ENCODE measurements at places on chromosomes 1 and 21.

DNA sequence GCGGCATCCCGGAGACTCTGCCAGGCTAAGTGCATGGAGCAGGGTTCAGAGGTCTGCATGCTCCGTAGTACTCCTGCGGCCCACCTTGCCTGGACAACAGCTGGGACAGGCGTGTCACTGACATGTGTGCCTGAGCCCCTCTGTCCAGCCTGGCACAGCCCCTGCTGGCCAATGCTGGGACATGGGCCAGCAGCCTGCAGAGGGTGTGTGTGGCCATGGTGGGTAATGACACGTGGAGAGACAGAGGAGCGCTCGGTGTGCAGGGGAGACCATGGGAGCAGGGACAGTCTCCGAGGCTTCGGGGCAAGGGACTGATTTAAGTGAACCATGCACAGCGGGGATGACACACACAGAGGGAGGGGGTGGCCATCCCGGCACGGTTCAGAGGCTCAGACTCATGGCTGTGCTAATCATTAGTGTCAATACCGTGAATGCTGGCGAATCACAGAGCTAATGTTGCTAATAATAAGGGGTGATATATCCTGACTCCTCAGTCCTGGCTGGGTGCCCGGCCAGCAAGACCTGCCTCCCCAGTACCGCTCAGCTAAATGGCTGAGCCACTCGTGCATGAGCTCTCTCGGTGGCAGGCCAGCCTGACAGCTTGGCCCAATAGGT, 41.5 kb downstream of the IGSF21 start:
- DNase-seq, result no peak

DNA sequence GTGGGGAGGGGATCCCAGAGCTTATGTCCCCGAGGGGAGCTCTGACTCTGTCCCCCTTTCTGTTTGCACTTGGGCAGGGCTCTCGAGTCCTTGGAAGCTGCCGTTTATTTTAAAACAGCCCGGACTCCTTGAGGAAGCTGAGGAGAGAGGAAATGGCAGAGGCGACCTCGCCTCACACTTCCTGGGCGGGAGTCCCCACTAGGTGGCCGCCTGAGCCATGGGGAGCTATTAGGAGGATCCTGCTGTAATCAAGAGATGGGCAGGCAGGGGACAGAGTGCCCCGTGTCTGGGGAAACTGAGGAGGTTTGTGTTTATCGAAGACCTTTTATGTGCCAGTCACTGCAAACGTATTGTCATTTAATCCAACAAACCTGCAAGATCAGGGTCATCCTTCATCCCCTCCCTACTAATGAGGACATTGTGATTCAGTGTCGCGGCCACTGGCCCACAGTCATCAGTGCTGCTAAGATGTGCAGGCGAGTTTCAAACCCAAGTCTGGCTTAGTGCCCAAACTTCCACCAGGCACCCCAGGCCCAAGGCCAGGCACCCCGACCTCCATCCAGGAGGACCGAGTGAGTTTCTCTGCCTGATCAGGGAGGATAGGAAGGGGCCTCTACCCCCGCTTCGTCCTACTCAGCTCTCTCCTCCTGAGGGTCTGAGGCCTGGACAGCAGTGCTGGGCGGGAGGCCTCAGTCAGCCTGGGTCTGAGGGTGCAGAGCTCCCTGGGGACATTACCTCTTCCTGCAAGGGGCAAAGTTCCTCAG, 316.9 kb upstream of the VAMP3 start:
- DNase-seq, result no peak

GRCh38 chr1:95098196-95098595, 19.0 kb upstream of the TLCD4 start:
- no peak for DNase-seq

DNA sequence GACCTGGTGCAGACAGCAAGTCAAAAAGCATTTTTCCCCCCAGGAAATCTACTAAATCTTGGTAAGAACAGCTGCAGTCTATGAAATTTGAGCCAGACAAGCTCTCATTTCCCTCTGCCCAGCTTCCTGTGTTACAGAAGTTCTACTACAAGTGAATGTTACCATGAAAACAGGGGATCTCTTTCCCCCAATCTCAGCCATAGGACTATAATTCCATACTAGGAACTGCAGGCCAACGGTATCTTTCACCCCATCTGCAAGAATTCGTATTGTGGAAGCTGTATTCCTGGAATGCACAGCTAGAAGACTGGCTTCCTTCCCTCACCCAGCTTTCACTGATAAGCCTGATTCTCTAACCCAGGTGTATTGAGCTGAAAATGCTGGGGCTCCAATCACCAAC, 1655.4 kb downstream of the BRINP3 start:
- no peak for DNase-seq
